Activated CD4-positive, alpha-beta T cell treated with anti-CD3 and anti-CD28 coated beads for 4 hours (primary cell): ENCODE measurements at places on chromosomes 12 and 14.

DNA sequence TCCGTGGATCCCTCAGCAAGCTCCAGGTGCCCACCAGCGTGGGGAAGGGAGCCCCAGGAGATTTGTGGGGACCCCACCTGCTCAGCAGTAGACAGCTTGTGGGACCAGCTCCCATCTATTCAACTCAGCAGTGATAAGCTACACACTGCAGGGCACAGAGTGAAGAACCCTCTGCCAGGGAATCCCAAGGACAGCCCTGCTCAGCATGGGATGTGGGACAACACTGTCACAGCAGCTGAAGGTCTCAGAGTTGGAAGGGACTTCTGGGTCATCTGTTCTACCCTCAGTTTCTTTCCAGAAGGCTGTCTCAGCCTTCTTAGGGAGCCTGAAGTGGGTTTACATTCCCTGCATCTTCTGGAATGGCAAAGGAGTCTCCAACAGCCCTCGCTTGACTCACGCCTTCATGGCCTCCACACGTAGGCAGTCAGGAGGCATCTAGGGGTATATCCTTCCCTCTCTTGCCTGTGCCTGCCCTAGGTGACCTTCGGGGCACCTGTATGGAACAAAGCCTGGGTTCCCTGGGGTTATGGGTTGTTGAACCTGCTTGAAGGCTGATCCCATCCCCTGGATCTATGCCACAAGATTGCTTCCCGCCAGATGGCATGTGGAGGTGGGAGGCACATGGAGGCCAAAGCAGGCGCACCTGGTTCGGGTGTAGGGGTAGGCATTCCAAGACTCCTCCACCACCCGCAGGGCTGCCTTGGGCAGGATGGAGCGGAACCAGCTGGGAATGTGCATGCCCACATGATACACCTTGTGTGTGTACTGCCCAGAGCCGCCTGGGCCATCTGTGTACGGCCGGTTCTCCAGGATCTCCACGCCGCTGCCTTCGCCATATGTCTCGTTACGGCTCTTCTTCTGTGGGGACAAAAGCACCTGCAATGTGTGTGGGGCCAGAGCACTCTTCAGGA is 33.0 kb downstream of the ARL6IP4 start:
- DNase-seq = no peak

DNA sequence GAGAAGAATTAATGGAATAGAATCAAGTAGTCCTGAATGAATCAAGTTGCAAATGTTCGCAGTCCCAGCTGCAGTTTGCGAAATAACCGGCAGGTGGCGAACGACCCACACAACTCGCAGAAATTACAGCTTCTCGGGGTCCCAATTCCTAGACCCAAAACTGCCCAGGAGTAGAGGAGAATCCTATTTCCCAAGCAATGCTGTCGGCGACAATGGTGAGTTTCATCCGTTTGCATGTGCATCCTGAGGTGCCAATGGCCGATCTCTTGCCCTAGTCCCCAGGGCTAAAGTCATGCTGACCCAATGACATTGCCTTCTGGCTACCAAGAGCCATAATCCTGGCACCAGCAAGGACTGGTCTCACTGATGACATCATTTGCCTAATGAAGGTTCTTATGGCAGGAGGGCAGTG is 8.5 kb upstream of the ASCL1 start:
- DNase-seq = peak; percentile 35

DNA sequence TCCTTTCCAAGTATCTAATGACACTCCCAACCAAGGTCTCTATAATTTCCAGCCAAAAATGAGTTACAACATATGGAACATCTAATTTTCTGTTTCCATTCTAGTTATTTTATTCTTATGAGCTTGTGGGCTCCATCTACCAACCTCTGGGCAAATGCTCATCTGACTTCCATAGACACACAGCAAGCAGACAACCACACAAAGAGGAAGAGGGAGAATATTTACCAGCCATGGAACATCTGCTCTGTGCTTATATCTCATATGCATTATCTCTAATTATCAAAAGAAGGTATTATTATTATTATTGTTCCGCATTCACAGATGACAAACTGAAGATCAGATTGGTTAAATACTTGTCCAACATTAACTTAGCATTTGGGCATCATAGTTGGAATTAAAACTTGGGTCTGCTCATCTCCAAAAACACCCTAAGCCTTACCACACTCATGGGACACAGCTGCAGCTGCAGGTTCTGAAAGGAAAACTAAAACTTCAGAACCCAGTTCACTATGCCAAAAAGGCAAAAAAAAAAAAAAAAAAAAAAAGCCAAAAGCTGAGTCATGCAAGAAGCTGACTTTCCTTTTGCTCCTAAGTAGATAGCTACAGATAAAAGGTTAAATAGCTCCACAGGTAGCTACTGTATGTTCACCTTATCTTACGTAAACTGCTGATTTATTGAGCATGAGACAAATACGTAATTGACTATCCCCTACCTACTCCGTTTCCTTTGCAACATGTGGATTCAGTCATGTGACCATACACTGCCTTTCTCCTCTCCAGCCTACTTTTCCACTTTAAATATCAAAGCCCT is 23.6 kb upstream of the TCL1B start:
- no peak for DNase-seq

DNA sequence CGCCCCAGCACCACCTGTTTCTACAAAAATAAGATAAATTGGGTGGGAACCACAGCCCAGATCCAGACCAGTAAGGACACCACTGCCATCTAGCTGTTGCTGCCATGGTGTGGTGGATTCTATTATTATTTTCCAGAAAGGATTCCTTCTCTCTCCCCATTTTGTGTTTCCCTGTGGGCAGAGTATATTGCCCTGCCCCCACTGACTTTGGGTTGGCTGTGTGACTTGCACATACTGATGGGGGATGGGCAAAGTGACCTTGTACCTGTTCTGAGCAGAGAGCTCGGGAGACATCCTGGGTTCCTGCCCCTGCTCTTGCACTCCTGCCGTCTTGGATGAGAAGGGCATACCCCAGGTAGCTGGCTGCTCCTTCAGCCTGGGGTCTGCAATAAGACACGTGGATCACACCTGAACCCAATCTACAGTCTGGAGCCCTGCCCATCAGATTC is 24.3 kb downstream of the MOAP1 start:
- DNase-seq = no peak

- DNase-seq = no peak
Observed at GRCh38 chr12:16612647-16613046, 6.7 kb upstream of the LMO3 start.

DNA sequence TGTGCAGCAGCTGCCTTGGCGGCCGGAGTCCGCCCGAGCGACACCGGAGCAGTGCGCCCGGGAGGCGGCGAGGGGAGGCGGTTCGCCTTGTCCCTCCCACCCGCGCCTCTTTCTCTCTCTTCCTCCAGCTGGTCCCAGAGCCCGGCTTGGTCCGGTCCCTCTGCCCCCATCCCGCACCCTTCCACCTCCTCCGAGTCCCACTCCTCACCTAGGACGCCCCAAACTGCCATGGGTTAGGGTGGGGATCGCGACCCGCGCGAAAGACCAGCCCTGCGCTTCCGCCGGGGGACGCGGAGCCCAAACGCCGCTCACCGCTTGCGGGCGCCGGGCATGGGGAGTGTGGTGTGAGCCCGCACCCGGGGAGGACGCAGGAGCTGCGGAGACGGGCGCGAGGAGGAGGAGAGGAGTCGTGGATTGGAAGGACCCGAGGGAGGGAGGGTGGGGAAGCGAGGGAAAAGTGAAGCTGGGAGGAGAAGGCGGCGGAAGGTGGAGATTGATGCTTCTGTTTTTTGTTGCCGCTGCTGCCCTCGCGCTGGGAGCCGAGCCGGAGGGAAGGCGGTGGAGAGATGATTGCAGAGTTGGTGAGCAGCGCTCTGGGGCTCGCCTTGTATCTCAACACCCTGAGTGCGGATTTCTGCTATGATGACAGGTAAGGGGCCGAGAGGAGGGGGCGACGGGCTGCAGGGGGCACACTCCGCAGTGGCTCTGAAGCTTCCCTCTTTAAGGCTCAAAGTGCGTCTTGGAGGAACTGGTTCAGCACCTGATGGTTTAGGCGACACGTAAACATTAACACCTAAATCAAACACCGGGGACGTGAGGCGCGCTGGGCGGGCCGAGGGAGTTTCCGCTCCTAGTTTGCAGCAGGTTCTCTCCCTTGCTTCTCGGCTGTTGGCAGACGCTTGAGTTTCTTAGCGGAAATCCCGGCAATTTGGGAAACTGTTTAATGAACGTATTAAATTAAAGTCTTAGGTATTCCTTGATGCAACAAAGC is 610 bp downstream of the TMTC2 start:
- DNase-seq = peak; percentile 53
